GM12864 (cell line): ENCODE measurements at places on chromosomes 4 and X.

- no peak for DNase-seq
Measured at GRCh38 chrX:110180176-110180927, 137.5 kb downstream of the AMMECR1 start.

GRCh38 chr4:4852591-4853362, 6.7 kb upstream of the MSX1 start:
- no peak for DNase-seq

DNA sequence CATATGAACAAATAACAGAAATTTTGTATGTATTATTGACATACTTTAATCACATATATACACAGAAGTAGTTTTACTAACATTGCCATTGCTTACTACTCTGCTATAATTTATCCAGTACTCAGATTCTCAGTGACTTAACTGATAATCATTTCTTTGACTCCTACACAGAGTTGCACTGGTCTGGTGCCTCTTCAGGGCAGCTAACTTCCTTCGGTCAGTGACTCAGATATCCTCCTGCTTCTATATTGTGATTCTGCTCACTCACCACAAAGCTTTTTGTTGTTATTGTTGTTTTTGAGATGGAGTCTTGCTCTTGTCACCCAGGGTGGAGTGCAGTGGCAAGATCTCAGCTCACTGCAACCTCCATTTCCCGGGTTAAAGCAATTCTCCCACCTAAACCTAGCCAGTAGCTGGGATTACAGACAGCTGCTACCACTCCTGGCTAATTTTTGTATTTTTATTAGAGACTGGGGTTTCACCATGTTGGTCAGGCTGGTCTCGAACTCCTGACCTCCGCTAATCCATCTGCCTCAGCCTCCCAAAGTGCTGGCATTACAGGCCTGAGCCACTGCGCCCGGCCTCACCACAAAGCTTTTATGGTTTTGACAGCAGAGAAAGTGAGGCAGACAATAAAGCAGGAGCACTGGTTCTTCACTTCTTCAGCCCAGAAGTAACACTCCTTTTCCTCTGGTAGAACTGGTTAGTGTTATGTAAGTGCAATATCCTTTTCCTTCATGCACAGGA, 499.3 kb downstream of the EPHA5 start:
- no peak for DNase-seq

- DNase-seq, result no peak
Measured at GRCh38 chr4:150023489-150023888, 54.8 kb upstream of the DCLK2 start.

- DNase-seq, result no peak
Measured at GRCh38 chr4:101171747-101172146, 175.6 kb downstream of the PPP3CA start.

- DNase-seq, result no peak
Measured at GRCh38 chr4:55169352-55169961, 44.1 kb upstream of the KDR start.

DNA sequence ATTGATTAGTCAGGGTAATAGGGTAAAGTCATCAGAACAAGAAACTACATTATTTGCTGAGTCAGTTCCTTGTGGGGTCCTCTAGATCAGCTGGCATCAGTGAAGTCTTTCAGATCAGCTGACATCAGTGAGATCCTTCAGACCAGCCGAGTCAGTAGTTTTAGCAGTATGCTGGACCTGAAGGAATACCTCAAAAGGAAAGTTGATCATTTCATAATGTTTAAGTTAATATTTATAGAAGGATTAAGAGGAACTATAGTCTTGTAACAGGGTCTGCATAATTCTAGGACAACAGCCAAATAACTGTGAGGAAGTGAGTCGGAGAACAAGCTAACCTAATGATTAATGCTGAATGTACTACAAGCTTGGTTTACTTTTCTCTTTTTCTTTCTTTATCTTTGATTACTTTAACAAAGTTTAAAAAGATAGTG, 958 bp upstream of the UGT2B7 start:
- DNase-seq, result no peak

- no peak for DNase-seq
Measured at GRCh38 chr4:67593741-67594175, 35.2 kb downstream of the STAP1 start.

- no peak for DNase-seq
Measured at GRCh38 chr4:85268961-85269360, 206.0 kb upstream of the ARHGAP24 start.

- no peak for DNase-seq
Measured at GRCh38 chrX:69555481-69556041, 51.4 kb downstream of the NALF2 start.

- DNase-seq, result no peak
Measured at GRCh38 chrX:130848763-130849162, 54.2 kb downstream of the ENOX2 start.

- DNase-seq, result no peak
Measured at GRCh38 chr4:112128452-112128851, 16.8 kb upstream of the FAM241A start.

- no peak for DNase-seq
Measured at GRCh38 chr4:99846891-99847290, 30.3 kb downstream of the DAPP1 start.

DNA sequence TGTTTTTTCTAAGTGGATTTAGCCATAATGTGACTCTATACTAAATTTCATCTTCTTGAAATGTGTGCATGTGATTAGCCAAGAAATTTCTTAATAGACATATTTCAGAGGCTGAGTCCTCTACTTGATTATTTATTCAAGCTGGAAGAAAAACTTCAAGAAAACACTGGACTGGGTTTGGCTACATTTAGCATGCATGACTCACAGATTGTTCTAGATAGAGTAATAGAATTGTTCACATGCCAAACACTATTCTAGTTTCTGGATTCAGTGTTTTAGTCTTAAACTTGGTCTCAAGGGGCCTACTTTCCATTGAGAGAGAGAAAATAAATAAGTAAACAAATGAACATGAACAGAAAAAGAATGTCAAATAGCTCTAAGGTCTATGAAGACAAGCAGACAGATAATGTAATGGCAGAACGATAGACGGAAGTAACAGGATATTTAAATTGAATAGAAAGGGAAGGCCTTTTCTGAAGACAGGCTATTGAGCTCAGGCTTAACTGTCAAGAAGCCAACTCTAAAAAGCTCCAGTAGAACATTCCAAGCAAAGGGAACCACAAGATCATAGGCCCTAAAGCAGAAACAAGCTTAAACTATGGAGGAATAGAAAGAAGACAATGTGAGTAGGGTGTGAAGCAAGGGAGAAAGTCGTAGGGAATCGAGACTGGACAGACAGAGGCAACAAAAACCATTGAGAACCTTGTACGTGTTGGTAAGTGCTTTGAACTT, 104.6 kb downstream of the TMEM144 start:
- DNase-seq, result no peak

GRCh38 chrX:100328351-100328750, 81.7 kb downstream of the PCDH19 start:
- DNase-seq, result no peak

- peak; percentile 99 for DNase-seq
Measured at GRCh38 chrX:318739-319578, at the start of gene GTPBP6. Gene GTPBP6 (minus strand): TSS chrX:318796. CDS start chrX:318787, 9 bp downstream.

GRCh38 chr4:100875296-100876068, 357.7 kb upstream of the EMCN start:
- no peak for DNase-seq

- no peak for DNase-seq
Measured at GRCh38 chr4:22874334-22874912, 181.7 kb downstream of the GBA3 start.

GRCh38 chr4:7003176-7003878, 39.8 kb upstream of the TADA2B start:
- no peak for DNase-seq

GRCh38 chrX:12965131-12965940, 9.6 kb upstream of the TMSB4X start:
- DNase-seq, result no peak

- DNase-seq, result no peak
Measured at GRCh38 chrX:155957843-155958242, 39.7 kb upstream of the IL9R start.

DNA sequence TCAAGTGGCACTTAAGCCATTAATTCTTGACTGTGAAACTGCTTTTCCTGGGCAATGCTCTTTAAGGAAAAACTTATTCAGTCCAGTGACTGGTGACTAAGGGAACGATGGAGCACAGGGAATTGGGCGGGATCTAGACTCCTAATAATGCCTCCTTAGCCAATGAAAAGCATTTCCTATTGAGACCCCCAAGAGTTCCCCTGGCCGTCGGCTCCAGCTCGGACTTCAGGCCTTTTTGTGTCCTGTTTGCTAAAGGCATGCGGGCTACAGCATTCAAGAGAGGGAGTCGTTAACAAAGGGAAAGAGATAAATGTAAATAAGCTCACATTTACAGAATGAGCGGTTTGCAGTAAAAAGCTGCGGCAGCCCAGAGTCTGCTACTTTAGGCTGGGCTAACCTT, at the start of gene LPAR4:
LPAR4 (plus strand) TSS at position 232 of the 400 bp plus-strand sequence. CDS start 7,150 bp downstream, outside the sequence.
- DNase-seq, result no peak

- no peak for DNase-seq
Measured at GRCh38 chr4:106450249-106450648, 81.7 kb upstream of the GIMD1 start.

- DNase-seq, result no peak
Measured at GRCh38 chrX:40736170-40736505, 796 bp upstream of the MED14 start.

DNA sequence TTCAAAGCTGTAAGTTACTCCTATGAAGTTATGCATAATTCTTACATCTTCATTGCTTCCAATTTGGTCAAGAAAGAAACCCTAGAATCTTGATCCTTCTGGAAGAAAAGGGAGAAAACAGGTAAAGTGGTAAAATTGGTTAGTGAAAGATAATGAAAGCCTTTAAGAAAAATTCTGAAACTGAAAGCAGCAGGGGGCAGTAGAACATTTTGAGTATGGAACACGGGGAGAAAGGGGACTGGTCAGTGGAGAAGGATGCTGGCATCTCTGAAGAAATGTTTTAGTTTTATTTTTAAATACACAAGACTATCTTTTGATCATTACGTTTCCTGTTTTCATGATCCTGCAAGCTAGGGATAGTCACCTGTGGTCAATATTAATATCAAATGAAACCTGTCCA, 54.3 kb downstream of the SLIT2 start:
- no peak for DNase-seq

- DNase-seq, result no peak
Measured at GRCh38 chr4:7228734-7229133, 36.4 kb downstream of the SORCS2 start.

DNA sequence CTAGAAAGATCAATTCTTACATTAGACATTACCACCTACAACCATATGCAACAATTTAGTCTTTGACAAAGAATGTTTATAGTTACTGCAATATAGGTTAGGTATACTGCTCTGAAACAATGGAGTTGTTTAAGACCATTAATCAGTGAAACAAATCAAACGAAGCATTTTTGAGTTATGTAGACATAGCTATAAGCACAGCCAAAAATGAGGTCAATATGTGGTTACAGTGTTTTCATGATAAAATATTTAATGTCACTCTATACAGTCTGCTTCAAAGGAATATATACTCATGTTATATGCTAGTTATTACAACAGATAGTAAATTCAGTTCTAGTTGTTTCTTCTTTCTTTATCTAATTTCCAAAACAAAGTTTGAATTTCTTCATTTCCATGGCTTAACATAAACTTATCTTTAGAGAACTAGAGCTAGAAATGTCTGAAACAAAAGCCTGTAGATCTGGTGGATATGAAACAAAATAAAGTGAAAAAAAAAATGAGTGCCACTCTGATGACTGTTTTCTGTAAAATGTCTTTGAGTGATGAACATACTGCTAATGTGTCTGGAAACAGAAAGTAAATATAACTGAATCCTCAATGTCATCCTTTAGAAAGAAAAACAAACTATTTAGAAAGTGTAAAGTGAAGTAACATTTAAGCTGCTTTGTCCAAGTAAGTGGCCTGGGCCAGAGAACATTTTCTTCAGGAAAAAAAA, 809.0 kb downstream of the FAT4 start:
- no peak for DNase-seq

DNA sequence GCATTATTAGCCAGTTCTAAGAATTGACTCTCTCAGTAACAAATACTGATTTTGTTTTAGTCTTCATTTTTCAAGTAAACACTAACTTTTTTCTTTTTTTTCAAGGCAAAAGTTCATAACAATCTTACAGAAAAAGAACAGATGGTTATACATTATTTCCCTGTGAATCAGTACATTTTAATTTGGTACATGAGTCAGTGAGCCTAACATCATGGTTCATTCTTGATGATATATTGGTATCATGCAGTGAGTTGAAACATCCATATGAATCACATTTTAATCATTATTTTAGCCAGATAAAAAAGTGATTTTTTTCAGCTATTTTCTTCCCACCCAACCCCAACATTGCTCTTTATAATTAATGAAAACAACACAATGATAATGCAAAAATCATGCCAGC, 184.3 kb upstream of the TACR3 start:
- DNase-seq, result no peak

DNA sequence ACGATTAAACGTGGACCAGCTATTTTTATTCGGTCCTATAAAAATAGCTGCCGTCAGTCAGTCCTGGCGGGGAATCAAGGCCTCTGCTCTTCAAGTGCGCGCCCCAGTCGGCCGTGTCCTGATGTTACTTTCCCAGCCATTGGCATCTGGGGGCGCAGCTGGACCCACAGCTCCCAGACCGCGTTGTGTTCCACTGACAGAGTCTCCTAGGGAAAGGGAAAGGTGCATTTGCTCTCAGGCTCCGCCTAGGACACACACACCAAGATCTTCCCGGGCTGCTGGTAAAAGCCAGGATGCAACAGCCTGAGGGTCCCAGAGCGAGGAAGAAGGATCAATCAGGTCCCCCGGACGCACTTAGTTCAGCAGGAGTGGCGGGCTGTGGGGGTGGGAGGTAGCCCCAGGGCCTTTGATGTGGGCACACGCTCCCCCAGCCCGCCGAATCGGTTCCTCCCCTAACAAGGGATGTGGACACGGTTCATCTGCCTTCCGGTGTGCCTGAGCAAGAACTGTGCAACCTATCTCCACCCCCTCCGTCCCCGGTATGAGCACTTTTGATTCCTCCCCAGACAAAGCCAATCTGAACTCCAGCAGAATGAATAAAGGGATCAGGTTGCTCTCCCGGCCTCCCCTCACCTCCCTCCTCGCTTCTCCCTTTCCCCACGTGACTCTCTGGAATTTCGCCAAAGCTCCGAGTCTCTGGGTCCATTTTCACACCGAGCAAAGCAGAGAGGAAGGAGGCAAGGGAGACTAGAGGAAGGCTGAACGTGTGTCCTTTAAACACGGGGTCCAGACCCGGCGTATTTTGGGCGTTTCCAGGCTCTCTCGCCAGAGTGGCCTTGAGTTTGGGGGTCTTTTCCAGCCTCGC, 626 bp upstream of the FRAS1 start:
- DNase-seq, result peak; percentile 13

DNA sequence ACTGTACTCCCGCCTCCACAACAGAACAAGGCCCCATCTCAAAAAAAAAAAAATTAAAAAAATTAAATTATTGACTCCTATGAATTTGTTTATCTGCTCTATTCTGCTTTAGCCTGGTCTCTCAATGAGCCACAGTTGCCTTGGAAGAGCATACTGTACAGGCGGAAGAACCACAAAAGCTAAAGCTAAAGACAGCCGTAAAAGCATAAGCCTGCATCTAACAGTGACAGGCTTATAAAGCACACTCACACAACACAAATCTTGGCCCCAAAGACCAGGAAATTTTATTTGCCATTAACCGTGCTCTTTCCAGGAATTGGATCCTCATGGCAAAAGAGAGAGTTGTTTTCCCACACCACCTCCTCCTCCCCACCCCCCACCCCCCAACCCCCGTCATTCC, 53.5 kb upstream of the KLF3 start:
- DNase-seq, result no peak

GRCh38 chrX:82362550-82362949, 1145.5 kb upstream of the POU3F4 start:
- no peak for DNase-seq
